ENCODE measurements at places on chromosomes 1 and 21.

DNA sequence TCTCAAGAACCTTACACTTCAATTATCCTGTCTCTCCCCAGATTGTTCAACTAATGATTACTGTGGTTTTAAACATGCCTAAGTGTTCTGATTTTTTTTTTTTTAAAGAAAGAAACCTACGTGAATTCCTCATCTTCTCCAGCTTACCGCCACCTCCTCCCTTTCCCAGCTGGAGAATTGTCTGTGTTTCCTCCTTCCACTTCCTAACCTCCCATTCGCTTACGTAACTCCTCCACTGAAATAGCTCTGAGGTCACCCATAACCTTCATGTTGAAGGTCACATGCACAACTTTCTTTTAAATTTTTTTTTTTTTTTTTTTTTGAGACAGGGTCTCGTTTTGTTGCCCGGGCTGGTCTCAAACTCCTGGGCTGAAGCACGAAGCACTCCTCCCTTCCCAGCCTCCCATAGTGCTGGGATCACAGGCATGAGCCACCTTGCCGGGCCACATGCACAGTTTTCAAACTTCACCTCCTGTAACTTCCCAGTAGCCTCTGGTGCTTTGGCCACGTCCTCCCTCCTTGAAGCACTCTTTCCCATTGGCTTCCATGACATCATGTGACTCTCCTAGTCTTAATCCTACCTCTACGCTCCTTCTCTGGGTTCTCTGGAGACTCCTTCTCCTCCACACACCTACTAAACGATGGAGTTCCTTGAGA is 9.8 kb upstream of the CAPZB start:
- no peak for DNase-seq

DNA sequence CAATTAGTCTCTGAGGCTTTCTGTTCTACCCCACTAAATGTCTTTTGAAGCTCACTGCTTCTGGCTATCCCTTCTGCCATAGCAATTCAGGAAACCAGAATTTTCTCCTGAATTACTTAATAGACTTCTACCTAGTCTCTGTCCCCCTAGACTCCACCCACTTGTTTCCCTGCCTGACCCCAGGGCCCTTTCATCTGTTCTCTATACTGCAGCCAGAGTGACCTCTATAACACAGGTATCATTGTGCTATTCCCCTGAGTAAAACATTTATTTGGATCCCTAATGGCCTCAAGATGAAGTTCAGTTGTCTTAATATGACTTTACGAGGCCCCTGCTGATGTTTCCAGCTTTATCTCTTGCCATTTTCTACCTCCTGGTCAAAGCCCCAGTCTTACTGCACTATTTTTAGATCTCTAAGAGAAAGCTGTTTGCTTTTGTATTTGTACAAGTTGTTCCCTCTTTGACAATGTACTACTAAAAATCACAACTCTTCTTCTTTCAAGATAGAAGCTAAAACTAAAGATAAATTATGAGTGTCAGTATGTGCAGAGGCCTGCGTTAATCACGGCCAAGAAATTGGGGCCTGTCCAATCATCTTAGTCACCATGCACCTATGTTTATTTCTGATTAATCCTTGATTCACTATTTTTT is 54.5 kb downstream of the ATP1B1 start:
- DNase-seq: no peak

DNA sequence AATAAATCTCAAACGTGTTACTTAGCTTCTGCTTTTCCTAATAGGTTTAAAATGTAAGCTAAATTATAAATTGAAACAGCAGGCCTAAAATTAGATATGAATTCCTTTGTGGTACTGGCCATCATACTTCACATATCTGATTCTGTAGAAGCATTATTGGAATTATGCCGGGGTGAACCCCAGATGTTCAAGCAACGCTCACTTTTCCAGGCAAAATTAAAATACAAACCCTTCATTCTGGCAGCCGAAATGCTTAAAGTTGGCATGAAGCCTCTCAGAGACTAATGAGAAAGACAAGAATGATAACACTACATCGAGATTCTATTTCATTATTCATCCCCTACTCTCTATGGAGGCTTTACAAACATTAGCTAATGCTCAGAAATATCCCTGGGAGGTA is 1352.7 kb upstream of the ADGRL2 start:
- no peak for DNase-seq

DNA sequence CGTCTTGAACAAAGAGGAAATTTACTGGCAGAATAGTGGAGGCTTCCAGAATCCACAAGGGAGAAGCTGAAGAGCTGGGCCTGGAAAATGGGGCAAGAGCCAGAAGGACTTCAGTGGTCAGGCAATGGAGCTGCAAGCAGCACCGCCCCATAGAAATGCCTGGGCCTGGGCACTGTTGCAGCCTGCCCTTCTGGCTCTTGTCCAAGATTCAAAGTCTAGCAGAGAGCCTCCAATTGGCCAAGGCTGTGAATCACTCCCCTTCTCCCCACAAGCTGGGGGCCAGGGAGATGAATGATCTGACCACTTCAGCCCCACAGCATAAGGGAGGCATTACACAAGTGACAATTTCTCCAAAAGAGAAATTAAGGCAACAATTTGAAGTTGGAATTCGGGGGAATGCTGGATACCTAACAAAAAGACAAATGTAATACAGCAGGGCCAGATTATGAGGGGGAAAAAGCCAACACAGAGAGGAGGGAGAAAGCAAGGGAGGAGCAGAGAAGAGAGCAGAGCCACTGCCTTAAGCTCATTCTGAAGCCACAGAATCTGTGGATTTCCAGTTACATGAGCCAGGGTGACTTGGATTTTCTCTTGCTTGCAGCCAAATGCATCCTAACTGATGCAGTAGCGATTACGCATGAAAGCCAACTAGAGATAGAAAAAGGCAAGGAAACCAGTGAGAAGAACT is 80.3 kb downstream of the LRIG2 start:
- DNase-seq: no peak

DNA sequence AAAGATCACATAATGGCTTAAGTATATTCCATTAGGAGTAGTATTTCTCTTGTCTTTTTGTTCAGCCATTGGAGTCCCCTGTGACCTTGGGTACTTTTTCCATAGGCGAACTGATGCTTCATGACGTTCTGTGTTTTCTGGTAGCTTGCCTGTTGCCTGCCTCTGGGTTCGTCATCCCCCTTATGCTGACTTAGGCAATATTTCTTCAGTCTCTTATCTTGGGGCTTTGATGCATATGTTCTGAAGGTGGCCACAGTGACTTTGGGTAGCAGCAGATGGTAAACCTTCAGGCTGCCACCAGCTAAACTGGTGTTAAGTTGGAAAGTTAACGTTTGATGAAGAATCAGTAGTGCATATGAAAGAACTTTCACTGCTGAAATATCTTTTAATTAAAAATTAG is 170.2 kb downstream of the RPS6KC1 start:
- no peak for DNase-seq

DNA sequence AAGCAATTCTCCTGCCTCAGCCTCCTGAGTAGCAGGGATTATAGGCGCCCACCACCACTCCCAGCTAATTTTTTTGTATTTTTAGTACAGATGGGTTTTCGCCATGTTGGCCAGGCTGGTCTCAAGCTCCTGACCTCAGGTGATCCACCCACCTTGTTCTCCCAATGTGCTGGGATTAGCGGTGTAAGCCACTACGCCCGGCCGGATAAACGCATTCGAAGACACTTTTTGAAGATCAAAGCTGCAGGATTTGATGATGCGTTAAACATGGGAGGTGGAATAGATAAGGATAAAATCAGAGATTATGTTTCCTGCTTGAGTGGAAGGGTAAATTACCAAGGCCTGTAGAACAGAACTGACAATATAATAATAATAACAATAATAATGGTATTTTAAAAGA is 389.4 kb upstream of the POU3F1 start:
- no peak for DNase-seq

DNA sequence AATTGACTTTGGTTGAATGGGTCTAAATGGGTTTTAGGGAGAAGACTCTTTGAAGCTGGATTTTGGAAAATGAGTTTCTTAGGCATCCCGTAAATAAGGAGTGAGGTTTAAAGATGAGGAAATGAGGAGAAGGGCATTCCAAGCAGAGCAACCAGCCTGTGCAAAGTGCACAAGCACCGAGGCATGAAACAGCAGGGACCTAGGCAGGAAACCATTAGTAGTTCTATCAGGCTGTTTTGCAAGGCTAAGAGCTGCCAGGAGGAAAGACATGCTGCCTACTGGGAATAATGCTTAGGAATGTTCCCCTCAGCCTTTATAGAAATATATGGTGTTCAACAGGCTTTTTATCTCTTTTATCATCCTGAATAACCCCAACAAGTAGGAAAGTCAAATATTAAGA is 153.1 kb upstream of the FGGY start:
- DNase-seq: no peak

- no peak for DNase-seq
These were observed 39.8 kb downstream of the MYSM1 start for GRCh38 chr1:58660105-58660504.

GRCh38 chr1:171372418-171373084 is 58.6 kb downstream of the FMO4 start:
- DNase-seq: no peak

DNA sequence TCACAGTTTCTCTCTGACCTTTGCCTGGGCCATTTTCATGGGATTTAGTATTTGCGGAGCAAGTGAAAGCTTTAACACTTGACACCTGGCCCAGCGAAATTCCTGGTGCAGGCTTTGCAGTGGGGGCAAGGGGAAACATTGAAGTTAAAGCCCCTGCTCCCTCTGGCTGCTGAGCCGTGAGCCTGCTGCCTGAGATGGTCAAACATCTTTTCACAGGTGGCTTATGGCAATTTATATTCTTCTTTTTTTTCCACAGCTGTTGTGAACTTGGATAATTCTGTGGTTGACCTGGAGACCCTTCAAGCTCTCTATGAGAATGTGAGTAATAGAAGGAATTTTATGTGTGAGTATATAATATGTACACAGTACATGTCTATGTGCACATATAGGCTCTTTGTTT is 202.9 kb downstream of the FMN2 start:
- no peak for DNase-seq

DNA sequence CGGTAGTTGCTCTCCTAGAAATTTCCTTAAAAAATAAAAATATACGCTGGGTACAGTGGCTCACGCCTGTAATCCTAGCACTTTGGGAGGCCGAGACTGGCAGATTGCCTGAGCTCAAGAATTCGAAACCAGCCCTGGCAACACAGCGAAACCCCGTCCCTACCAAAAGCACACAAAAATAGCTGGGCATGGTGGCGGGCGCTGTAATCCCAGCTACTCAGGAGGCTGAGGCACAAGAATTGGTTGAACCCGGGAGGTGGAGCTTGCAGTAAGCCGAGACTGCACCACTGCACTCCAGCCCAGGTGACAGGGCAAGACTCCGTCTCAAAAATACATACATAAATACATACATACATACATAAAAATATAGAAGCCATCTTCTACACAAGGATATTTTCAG is 262.8 kb downstream of the AKT3 start:
- DNase-seq: no peak

- DNase-seq: no peak
These were observed 1.5 kb downstream of the QSOX1 start for GRCh38 chr1:180156201-180156600.

GRCh38 chr21:46633566-46633965 is 1.9 kb upstream of the PRMT2 start:
- DNase-seq: no peak

DNA sequence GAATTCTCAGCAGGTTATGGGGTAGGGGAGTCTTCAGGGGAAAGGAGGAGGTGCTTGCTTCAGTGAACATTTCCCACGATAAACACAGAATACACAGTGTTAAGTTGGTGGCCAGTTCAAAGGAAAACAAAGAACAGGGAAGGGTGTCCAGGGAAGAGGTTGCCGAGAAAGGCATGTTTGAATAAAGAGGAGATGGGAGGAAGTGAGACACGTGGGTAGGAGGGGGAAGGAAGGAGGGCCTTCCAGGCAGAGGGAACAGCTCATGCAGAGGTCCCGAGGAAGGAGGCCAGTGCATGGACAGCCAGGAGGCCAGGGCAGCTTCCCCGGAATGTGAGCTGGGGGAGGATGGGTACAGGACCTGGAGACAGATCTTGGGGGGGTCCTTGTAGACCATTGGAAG is 130.3 kb upstream of the TMEM51 start:
- DNase-seq: no peak

GRCh38 chr1:89143484-89143883 is 17.6 kb upstream of the GBP2 start:
- DNase-seq: no peak

DNA sequence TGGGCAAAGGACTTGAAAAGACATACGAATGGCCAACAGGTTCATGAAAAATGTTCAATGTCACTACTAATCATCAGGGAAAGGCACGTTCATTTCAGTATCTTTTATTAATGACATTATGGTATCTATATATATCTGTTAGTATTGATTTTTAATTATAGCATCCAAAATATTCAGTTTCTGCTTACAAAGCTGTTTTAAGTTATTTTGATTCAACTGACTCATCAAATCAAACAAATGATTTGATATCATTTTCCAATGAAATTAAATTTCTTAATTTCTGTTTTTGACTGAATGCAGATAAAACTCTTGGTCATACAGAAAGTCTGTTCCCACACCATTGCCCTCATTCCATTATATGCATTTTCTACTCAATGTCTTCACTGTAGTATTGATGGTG is 315.9 kb downstream of the PDE4B start:
- no peak for DNase-seq
